Stimulated activated CD8-positive, alpha-beta memory T cell treated with anti-CD3 and anti-CD28 coated beads, Interleukin-12 subunit alpha, Interleukin-12 subunit beta, amount 100 ng/mL, for 1 hour (primary cell): ENCODE measurements at places on chromosomes 3 and 15.

- DNase-seq, result no peak
Observed at GRCh38 chr3:76369170-76369569, 583.8 kb upstream of the ZNF717 start.

- DNase-seq, result no peak
Observed at GRCh38 chr3:188052169-188053035, 101.6 kb upstream of the LPP start.

DNA sequence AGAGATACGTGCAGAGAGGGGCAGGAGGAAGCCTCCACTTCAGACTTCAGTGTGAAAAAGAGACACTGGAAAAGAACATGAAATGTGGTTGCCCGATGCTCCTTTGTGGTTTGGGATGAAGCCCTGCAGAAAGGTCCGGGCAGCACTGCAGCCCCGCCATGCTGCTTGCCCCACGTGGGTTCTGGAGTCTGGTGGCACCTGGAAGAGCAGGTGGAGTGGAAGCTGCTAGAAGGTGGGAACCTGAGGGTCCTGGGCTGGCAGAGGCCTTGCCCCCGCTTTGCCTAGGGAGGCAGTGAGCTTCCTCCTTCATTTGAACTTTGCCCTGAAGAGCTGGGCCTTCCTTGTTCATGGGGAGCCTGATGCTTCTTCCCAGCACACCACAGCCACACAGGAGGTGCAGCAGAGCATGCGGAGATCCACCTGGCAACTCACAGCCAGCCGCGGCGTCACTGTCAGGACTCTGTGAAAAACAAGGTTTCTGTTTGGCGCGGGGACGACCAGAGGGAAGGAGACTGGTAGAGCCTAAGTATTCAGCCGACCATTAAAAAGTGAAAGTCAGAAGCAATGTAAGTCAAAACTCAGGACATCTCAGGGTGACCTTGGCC lies 59.0 kb downstream of the APBA2 start:
- DNase-seq, result no peak

DNA sequence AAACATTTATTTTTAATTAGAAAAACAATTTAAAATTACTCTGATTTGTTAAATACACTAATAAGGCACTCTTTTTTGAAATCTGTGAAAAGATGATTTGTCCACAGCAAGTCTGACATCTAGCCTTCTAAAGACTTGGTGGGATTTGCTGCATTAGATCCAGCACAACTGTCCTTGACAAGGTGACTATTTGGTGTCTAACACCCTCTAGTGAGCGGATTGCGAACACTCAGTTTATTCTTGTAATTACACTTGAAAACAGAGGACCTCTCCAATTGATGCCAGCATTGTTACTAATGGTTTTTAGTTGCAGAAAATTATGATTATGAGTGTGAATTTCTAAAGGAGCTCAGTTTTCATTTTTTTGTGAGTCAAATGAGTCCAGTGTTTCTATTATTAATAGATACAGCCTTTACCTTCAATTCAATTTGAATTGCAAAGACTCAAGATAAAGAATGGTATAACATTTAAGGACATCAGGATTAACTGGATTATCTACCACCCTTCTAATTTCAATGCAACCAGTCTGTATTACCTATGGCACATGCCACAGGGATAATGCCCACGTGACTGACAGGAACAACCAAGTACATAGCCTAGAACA lies 29.7 kb upstream of the STRIT1 start:
- no peak for DNase-seq

DNA sequence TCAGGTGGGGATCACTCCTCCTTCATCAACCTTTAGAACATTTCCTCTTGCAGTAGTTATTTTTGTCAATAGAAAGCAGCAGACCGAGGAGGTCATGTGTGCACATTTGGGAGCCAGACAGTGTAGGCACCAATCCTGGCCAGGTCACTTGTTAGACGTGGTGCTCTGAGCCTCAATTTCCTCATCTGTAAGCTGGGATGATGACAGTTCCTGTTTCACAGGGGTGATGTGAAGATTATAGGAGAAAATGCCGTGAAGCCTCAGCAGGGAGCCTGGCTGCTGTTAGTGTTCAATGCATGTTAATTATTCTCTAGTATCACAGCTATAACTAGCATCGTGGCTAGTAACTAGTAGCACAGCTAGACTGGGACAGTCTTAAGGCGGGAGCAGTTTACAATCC lies 64.7 kb downstream of the ATP2B2 start:
- no peak for DNase-seq

- DNase-seq, result no peak
Observed at GRCh38 chr3:7950890-7951289, 550.7 kb upstream of the LMCD1 start.

- no peak for DNase-seq
Observed at GRCh38 chr3:105473521-105474223, 107.0 kb downstream of the ALCAM start.

DNA sequence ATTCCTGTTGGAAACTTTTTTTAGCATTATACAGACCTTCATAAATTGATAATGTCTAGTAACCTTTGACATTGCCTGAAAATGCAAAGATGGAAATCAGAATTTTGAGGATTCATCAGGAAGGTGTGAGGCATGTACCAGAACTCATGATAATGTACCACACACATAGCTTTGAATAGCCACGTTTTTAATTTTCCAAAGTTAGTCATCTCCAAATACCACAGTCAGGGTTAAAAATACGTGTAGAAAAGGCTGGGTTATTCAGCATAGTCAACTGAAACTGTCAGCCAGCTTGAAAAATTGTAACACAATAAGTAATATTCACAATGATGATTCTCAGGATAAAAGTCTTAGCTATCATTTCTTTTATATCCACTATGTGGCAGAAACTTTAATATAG lies 102.0 kb upstream of the THRB start:
- DNase-seq, result no peak

DNA sequence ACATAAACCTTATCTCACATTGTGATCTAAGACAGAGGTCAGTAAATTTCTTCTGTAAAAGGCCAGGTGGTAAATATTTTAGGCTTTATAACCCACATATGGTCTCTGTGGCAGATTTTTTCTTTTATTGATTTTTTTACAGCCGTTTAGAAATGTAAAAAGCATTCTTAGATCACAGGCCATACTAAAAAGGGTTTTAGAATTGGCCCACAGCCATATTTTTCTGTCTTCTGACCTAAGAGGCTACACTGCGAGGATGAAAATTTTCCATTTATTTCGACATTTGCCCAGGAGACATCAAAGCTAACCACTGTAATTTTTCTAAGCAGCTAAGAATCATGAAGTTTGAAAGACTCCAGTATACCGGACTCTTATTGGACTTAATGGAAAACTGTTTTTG lies 377.2 kb upstream of the SGO1 start:
- no peak for DNase-seq

DNA sequence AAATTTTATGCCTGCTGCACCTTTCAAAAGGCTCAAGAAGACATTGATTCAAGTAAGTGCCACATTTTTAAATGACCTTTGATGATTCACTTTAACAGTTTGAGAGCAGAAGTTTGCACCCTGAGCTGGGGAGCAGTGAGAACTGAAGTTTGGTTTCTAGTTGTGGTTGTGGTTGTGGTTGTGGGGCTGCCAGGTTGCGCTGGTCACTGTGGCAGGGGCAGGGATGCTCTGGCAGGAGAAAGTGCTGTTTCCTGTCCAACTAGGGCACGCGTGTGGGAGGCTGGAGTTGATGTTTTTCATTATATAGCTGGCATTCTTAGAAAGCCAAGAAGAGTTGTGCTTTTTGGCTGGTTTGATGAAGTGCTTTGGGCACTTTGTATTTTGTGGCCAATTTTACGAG lies 339.7 kb upstream of the NR2F2 start:
- no peak for DNase-seq

DNA sequence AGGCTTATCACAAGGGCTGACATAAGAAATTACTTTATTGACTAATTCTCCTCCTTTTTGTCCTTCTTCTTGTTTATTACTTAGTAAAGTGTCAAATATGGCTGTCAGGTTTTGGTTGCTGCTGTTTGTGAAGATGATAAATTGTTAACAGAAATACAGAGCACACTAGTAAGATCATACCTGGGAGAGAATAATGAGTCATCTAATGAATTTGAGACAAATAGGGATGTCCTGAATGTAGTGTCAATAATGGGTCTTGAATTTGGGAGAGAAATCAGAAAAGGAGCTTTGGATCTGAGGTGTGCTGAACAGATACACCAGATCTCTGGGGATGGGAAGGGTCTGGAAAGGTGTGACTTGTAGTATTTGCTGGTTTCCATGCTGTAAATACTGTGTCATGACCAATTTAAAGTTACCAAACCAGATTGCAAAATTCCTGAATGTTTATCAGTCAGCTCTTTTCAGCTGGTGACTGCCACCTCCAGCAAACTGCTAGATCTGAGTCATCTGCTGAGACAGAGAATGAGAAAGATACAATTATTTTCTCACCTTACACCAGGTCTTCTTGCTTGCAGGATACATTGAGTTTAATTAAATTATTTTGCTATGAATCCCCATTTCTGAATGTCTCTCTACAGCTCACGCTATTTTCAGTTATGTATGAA lies 76.7 kb upstream of the SATB1 start:
- DNase-seq, result no peak

GRCh38 chr3:101131767-101132166 lies 138.5 kb upstream of the ABI3BP start:
- DNase-seq, result no peak

DNA sequence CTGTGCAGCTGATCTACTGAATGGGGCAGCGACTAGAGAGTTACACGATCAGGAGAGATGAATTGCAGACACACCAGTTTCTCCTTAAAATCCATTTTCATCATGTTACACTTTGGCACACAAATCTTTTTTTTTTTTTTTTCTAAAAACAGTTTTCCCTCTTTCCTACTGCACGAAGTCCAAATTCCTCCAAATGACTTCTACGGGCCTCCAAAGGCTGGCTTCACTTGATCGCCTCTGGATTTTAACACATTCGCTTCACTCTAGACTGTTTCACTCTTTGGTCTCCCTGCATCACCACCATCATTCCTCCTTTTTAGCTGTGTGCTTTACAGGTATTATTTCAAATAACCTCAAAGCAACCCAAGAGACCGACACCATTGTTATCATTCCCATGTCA lies 268.6 kb downstream of the RORA start:
- DNase-seq, result no peak

- DNase-seq, result no peak
Observed at GRCh38 chr3:8593021-8593827, 51.4 kb downstream of the SSUH2 start.

DNA sequence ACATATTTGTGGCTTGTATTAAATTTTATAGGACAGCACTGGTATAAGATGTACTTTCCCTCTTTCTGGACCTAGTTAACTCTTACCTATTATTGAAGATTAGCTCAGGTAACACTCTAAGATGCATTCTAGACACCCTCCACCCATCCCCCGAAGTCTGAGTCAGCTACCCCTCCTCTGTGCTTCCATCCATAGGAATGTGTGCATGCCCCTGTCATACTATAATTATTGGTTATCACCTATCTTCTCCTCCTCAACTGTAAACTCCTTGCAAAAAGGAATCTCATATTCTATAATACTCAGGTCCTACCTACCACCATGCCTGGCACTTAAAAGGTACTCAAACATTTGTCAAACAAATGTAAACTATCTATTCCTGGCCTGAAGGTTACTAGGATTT lies 3.0 kb downstream of the PEAK1 start:
- no peak for DNase-seq

GRCh38 chr3:115710799-115711198 lies 87.5 kb downstream of the GAP43 start:
- no peak for DNase-seq

DNA sequence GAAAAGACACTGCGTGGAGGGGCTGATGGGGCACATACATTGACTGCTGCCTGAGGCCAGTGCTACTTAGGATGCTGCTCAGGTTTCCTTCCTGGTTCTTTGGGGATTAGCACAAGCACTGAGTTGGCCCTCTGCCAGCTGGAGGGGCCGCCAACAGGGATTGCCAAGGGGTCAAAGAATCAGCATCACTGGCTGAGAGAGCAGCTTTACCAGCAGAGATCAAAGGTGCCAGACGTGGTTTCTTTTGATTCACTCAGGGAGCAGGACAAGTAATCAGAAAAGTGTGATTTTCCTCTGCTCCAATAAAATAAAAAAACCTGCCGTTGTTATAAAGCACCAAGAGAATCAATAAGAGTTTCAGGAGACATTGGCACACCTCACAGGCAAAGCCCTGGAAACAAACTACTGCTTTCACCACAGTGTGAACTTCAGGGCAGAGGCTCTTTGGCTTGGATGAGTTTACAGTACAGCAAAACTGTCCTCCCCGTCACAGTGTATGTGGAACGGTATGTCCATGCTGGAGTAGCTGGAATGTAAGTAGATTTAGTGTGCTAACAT lies 45.8 kb upstream of the FSIP1 start:
- DNase-seq, result no peak

DNA sequence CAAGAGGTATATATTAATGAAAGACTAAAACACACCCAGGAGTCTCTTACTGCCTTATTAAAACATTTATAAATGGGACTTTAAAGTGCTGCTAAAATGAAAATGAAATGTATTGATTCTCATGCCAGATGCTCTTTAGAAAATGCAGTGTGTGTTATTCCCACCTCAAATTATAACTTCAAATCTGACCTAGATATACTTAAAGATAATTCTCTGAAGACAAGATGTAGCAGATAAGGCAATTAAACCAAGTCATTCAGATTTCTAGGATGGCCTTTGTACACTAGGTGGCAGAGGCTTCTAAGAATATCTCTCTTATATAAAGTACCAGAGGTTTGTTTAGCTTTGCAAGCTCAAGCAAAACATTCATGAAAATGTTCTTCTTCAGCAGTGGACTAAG lies 26.9 kb upstream of the GOLGA8B start:
- DNase-seq, result no peak

DNA sequence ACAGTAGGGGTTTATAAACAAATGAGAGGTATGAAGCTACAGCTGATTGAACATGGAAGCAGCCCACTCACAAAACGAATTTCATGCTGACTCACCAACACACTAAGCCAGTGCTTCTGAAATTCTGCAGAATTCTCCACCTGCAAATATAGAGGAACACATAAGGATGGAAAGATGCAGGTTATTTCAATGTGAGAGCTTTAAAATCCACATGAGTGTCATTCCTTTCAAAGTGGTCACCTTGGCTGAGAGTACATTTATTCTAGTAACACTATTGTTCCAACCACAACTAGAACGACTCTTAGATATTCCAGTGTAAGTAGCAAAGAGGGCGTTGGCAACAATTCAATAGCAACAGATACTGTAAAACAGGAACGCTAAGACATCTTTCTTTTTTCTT lies 189.9 kb upstream of the TSC22D2 start:
- DNase-seq, result no peak

GRCh38 chr3:64460877-64461276 lies 226.9 kb downstream of the ADAMTS9 start:
- DNase-seq, result no peak

GRCh38 chr3:120908795-120909601 lies 993 bp downstream of the STXBP5L start:
- DNase-seq, result no peak
